T-helper 2 cell (primary cell): ENCODE measurements at places on chromosomes 3 and 15.

- DNase-seq: no peak
Measured at GRCh38 chr3:124858275-124858674, 28.9 kb downstream of the ITGB5 start.

DNA sequence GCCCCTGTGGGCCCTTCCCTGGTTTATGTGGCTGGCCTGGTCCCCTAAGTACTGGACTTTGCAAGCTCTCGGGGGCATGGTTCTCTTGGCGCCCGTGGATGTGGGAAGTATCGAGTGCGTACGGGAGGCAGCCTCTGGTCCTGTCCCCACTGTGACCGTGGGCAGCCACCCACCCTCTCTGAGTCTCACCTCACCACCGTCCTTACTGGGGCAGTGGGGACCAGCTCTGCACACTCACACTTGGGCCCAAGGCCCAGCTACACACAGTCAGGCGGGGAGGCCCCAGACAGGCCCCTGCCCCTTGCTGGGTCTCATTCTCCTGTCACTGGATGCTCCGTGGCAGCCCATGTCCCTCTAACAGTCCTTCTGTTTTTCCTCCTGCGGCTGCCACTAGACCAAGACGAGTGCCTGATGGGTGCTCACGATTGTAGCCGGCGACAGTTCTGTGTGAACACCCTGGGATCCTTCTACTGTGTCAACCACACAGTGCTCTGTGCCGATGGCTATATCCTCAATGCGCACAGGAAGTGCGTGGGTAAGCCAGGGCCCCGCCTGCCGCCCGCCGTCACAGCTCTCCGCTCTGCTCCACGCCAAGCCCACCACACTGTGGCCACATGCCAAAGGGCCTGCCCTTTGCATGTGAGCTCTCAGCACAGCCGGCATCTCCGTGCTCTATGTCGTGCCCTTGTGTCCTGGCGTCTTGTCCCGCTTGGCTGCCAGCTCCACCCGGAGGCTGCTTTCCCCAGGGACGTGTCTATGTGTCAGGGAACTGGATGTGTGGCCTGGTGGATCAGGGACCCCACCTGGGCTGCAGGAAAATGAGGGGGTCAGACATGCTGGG, 72.7 kb downstream of the FBLN2 start:
- DNase-seq: no peak

- no peak for DNase-seq
Measured at GRCh38 chr15:97237160-97237559, 723.3 kb upstream of the ARRDC4 start.

- DNase-seq: no peak
Measured at GRCh38 chr3:100003609-100004503, 110.4 kb downstream of the FILIP1L start.

GRCh38 chr3:51945926-51946705, 4.0 kb downstream of the PARP3 start:
- DNase-seq: no peak

- DNase-seq: no peak
Measured at GRCh38 chr3:37952564-37952963, 38.0 kb upstream of the VILL start.
